Neural progenitor cell (in vitro differentiated cells): ENCODE measurements at places on chromosomes 4 and X. TPM values are rescaled to one million over a fixed set of nuclear protein-coding genes. Genes with fewer than 3 reads are reported as not detected.
A peak's percentile ranks its signal among the peaks of the same experiment; 100 is the strongest.

GRCh38 chr4:154590329-154591006, at the start of gene FGA:
Gene FGA, minus strand, starts transcription at chr4:154590742. Its CDS starts 55 bp downstream, at chr4:154590687.
- DNase-seq: peak; percentile 50

The NLRP2B gene
- total RNA-seq: not detected in 2 replicates

- DNase-seq: no peak
Observed at GRCh38 chr4:84925558-84925957, 40.9 kb downstream of the WDFY3 start.

DNA sequence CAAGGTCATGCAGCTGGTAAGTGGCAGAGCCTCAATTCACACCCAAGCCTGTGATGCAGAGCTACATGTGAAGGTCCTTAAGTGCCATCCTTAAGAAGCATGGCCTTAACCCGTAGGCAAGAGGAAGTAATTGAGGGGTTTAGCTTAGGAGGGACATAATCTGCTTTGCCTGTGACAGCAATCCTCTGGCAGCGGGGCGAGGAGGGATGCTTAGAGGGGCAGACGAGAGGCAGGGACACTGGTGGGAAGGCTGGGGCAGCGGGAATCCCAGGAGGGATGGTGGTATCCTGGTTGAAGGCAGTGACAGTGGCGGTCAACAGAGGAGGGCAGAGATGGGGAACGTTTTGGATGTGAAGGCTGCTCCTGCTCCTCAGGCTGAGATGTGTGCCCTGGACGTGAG, 88.1 kb downstream of the EFNB1 start:
- no peak for DNase-seq

DNA sequence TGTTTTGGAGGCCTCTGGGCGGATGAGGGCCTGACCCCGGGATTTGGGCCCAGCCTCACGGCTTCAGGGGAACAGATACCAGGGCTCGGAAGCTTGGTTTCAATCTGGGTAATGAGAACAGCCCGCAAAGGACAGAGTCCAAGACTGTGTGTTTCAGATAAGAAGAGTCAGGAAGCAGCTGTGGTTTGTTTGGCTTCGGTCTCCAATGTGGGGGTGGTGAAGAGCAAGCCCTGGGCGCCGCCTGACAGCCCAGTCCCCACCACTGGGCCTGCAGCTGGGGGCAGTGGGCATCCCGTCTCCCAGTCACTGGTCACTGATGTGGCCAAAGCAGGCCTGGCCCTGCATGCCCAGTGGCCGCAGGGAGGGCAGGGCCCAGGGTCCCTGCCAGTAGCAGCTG, 9.1 kb downstream of the WFS1 start:
- no peak for DNase-seq

GRCh38 chr4:7333024-7333780, 101.5 kb downstream of the PSAPL1 start:
- no peak for DNase-seq
